ENCODE measurements at places on chromosomes 5 and 9. TPM values are rescaled to one million over a fixed set of nuclear protein-coding genes. Genes with fewer than 3 reads are reported as not detected.

Gene CNTNAP3B
- total RNA-seq: not detected

Gene PCDHGA9
- 0.71 TPM for total RNA-seq

Gene PCDHA12
- not detected for total RNA-seq

Gene CDX1
- not detected for total RNA-seq

Gene BTNL3
- total RNA-seq: not detected

Gene PHYHD1
- total RNA-seq: 0.24 TPM

Gene SLC6A3
- not detected for total RNA-seq

Gene ZFP2
- total RNA-seq: 0.12 TPM

Gene GOLPH3
- total RNA-seq: 86.7 TPM

Gene ENTPD2
- not detected for total RNA-seq

Gene CHSY3
- total RNA-seq: 0.19 TPM

Gene PCDHA1
- total RNA-seq: not detected

Gene SPARC
- not detected for total RNA-seq

Gene KCNN2
- not detected for total RNA-seq

Gene CDKN2B-AS1
- 2.4 TPM for total RNA-seq

Gene C6
- not detected for total RNA-seq

Gene LYRM7
- 14.1 TPM for total RNA-seq

Gene SPATA31C1
- not detected for total RNA-seq

Gene SPINK6
- total RNA-seq: not detected

Gene LCN15
- total RNA-seq: not detected

Gene ADAMTS13
- 1.1 TPM for total RNA-seq

Gene ARSI
- not detected for total RNA-seq

Gene NOXA1
- 0.62 TPM for total RNA-seq

Gene TRIM36
- total RNA-seq: 0.33 TPM

Gene NEUROG1
- total RNA-seq: not detected

Gene GCNT4
- 0.42 TPM for total RNA-seq

Gene WNT8A
- not detected for total RNA-seq

Gene SPRY4
- total RNA-seq: 2.5 TPM

Gene TMEM252
- not detected for total RNA-seq

Gene GABRA1
- not detected for total RNA-seq

Gene PDE6A
- not detected for total RNA-seq

Gene HAUS6
- 26.2 TPM for total RNA-seq

Gene HRCT1
- not detected for total RNA-seq

Gene CBY3
- not detected for total RNA-seq

Gene TMEM171
- total RNA-seq: 1.4 TPM

Gene HSPB3
- not detected for total RNA-seq

Gene AGXT2
- total RNA-seq: not detected

Gene BARHL1
- total RNA-seq: not detected

Gene THBS4
- total RNA-seq: 0.31 TPM

Gene STING1
- total RNA-seq: 156 TPM

Gene DNAJB5
- 5.0 TPM for total RNA-seq

Gene FOXD4L3
- not detected for total RNA-seq

Gene NEURL1B
- total RNA-seq: 0.14 TPM

Gene ADGRV1
- 0.33 TPM for total RNA-seq

Gene PDZD2
- not detected for total RNA-seq

Data from natural killer cell treated with Interleukin-12 subunit alpha and Interleukin-12 subunit beta and Interleukin-15 and Interleukin-18, amount 100 ng/mL, for 72 hours (primary cell).